Activated CD8-positive, alpha-beta memory T cell treated with anti-CD3 and anti-CD28 coated beads, Interleukin-2, amount 50 U/mL, for 48 hours (primary cell): ENCODE measurements at places on chromosomes 7 and 10.

DNA sequence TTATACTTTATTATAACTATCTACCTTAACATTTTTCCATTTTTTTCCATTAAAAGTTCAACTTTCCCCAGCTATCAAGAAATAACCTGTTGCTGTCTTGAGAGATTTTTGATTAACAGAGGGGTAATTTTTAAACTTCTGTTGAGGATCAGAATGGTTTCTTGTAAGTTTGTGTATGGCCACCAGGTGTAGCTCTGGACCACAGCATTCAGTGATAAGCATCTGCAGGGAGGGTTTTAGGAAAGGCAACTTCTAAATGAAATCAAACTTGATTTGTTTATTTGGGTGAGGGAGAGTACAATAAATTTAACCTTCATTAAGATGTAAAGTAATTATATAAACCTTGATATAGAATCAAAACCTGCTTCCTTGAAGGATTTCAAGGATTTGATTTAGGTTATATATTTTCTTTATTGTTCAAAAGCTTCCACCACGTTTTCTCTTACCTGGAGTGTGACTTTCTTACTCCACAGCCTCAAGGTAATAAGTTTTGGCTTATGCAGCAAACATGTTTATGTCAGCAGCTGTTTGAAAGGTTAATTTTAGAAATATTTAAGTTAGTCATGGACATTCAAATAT, 153.3 kb downstream of the STK31 start:
- DNase-seq: no peak

DNA sequence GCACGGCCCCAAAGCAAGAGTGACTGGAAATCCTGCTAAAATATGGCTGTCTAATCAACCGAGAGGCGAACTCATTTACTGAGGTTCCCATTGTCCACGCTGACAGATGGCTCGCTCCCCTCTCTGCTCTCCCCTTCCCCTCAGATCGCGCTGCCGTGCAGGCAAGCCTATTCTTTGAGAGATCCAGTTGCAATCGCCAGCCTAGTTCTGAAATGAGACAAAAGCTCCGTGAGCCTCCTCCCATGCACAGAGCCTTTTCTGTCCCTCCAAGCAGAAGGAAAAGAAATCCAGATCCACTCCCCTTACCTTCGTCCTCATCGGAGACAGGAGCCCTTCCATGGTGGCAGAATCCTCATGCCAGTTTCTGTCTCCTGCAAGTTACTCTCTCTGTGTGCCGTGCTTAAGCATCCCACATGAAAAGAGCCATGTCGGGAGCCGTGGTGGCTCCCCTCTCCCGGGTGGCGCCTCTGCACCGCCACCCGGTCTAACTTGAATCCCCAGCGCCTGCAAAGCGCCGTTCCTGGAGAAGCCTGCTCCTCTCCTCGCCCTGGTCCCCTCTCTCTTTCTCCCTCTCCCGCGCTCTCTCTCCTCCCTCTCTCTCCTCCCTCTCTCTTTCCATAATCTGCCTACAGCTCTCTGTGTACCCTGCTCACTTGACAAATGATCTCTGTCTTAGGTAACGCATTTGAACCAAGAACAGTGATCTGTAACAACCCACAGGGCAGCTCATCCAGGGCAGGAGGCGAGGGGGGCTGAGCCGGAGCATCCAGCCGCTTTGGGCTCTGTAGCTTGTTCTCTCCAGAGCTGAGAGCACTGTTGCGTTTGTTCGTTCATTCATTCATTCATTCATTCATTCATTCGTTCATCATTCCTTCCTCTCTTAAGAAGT, 156.8 kb downstream of the FRMD4A start:
- DNase-seq: no peak

- DNase-seq: no peak
Measured at GRCh38 chr7:138257459-138258196, 181.4 kb downstream of the AKR1D1 start.

- DNase-seq: no peak
Measured at GRCh38 chr7:140364819-140365218, 33.5 kb downstream of the SLC37A3 start.

DNA sequence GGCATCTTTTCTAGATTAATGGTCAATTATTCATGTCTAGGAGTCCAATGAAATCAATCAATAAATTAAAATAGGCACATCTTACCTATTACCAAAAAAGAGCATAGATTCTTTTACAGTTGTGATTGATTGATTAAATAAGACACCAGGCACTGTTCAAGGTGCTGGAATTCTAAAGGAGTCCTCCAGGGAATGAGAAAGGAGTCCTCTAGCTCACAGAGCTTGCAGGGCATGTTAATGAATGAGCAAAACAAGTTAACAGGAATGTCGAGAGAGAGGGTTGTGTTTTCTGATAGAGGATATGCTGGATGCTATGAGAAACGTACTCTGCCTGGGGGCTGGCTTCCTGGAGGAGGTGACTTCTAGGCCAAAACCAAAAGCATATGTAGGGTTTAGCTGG, 191.4 kb downstream of the BMPER start:
- DNase-seq: no peak

GRCh38 chr10:15370856-15371701, at the start of gene FAM171A1:
TSS of gene FAM171A1 (minus strand) at chr10:15371289. CDS start at chr10:15371052, 237 bp downstream.
- DNase-seq: peak; percentile 81

DNA sequence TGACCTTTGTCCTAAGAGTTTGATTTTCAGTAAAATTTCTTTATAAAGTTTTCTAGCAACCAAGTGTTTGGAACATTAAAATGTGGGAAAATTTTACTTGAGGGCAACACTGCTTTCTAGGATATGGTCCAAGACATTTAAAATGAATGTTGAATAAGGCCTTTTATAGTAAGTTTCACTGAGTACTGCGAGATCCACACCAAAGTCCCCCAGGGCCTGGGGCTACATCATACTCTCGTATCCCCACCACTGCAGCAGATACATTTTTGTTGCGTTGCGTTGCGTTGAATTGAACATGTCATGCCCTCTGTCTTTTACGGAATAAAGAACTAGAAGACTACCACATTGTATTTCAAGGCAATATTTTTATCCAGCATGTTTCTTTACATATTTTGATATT, 44.5 kb downstream of the PRTFDC1 start:
- no peak for DNase-seq

- no peak for DNase-seq
Measured at GRCh38 chr7:51428217-51428887, 111.7 kb upstream of the COBL start.

GRCh38 chr10:4635883-4636282, 190.1 kb upstream of the AKR1E2 start:
- DNase-seq: no peak
